ENCODE measurements at places on chromosomes 4 and X.

DNA sequence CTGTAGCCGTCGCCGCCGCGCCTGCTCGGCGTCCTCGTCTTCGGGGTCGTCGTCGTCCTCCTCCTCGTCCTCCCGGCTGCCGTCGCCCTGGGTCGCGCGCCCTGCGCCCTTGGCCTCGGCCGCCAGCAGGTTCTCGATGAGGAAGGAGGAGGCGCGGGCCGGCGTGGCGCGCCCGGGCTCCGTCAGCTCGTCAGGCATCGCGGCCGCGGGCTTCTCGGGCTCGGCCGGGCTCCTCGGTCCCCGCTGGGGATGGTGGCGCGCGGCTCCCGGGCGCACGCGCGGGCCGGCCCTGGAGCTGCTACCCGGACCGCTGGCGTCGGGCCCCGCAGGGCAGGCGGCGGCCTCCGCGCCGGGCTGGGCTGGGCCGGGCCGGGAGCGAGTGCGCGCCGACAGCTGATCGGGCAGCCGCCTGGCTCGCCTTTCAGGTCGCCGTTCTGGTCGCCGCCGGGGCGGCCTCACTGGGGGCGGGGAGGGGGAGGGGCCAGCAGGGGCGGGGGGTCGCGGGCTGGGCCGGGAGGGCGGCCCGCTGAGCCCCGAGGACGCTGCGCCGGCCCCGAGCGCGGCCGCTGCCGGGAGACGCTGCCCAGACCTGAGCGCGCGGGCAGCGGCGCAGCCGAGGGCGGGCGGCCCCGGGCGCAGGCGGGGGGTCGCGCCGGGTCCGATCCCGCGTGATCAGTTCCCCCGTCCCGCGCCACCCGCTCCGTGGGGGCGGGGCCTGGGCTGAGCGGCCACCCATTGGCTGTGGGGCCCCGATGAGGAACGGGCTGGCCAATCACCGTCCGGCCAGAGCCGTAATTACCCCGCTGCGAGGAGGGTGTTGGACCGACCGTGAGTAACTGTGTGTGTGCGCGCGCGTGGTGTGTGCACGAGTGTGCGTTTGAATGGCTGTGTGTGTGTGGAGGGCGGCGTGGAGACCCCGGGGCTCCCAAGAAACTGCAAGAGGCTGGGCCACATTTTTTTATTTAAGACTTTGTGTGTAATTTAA, at the start of gene HMX1:
Gene HMX1, minus strand, starts transcription at position 423 of the 985 bp plus-strand sequence. Its CDS starts 225 bp downstream, at position 198.
- no peak for DNase-seq

DNA sequence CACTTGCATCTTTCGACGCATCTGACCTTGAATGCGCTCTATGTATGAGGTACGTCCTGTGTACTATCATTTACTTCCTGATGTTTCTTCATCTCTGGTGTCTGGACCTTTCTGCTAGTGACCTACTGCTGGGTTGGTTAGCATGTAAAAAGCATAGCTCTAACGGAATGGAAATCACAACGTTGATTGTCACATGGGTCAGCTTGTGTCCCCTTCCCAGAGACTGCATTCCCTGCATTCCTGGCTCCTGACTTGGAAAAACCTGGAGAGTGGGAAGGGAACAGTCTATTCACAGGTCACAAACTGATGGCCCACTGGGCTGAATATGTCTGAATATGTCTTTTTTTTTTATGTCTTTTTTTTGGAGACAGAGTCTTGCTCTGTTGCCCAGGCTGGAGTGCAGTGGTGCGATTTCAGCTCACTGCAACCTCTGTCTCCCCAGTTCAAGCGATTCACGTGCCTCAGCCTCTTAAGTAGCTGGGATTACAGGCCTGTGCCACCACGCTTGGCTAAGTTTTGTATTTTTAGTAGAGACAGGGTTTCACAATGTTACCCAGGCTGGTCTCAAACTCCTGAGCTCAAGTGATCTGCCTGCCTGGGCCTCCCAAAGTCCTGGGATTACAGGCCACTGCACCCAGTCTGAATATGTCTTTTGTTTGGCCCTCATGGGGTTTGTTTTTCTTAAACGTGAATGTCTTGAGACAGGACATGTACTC, 16.3 kb downstream of the LONRF3 start:
- no peak for DNase-seq

GRCh38 chr4:158459085-158459820, 62.4 kb upstream of the RXFP1 start:
- no peak for DNase-seq

DNA sequence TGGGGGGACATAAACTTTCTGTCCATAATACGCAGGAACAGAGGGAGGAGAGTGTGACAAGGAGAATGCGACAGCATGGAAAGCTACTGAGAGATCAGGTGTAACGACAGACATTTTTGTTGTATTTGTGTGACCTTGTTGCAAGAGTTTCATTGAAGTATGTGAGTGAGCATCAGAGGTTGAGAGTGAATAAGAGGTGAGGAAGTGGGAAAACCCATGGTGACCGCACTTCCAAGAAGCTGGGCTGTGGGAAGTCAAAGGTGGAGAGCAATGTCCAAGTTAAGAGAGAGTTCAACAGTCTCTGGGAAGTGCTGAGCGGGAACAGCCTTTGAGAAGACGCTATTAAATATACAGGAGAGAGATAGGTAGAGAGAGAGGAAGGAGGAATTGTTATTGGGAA, 76.4 kb upstream of the PGRMC2 start:
- no peak for DNase-seq

DNA sequence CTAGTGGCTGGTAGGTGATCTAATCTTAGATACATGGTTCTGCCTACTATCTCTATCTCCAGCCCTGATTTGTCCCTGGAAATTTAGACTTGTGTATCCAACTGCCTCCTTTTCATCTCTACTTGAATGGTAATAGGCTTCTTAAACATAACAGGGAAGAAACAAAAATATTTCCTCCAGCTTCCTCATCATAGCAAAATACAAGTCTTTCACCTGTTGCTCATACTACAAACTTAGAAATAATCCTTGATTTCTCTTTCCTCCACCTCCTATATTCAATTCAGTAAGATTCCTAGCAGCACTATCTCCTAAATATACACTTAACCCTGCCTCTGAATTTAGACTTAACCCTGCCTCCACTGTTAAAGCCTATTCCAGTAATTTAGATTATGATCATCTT, 373.3 kb upstream of the ACTRT1 start:
- no peak for DNase-seq

- DNase-seq, result no peak
These were observed 87.1 kb upstream of the PRPS1 start for GRCh38 chrX:107541244-107541643.

- no peak for DNase-seq
These were observed 3.8 kb downstream of the SCML1 start for GRCh38 chrX:17741123-17741511.

DNA sequence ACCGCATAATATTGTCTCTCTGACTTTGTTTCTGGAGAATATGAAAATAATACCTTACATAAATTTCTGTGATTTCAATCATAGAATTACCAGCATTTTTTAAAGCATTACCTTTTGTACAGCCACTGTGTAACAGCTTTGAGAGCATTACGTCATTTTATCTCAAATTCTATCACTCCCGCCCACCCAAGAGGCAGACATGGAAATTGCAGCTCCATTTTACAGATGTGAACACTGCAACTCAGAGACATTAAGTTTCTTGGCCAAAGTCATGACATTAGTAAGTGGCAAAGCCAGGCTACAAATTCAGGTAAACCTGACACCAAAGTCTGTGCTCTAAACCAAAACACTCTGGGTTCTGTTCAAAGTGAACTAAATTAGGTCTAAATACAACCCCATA, 33.6 kb upstream of the KDR start:
- DNase-seq, result no peak

DNA sequence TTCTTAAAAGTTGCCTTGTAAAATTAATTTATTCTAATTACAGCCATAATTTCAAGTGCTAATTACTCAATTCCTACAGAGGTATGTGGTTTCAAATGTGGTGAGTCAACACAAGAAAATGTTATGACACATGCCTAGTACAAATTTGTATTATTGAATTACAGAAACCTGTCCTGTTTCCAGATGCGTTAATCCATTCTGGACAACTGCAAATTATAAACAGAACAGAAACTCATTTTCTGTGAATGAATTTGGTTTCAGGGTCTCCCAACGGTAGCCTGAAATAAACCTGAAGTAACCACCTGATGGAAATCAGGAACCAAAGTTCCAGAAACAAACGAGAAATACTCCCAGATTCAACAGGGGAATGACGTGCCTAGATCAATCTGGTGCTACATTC, 328.6 kb upstream of the F9 start:
- no peak for DNase-seq

DNA sequence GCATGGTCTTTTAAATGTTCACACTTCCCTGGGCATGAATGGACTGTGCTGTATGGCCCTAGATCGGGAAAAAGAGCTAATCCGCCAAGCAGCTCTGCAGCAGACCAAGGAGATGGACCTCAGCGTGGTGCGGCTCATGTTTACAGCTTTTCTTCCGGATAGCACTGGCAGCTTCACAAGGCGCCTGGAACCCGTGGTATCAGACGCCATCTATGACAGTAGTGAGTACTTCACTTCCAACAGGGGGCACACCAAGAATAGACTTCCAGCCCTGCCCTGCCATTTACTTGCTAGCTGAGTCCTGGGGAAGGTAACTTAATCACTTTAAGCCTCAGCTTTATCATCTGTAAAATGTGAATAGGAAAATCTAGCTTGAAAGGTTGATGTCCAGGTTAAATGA, 77.7 kb downstream of the NFKB1 start:
- DNase-seq, result no peak

DNA sequence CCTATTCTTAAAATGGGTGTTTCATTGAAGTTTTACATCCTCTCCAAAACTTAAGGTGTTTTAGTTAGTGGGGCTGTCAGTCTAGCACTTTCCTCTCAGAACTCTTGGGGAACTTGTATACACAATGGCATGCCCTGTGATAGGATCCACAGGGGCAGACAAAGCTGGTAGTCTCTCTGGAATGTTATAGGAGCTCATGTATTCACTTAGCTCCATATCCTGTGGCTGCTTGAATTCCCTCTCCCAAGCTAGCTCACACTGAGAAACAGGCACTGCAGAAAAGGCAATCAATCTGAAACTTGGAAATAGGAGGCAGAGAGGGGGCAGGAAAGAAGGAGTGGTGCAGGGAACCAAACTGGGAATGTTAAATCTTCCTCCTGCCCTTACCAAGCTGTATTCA, 26.3 kb upstream of the ARMCX2 start:
- no peak for DNase-seq

- no peak for DNase-seq
These were observed 4.3 kb downstream of the BCLAF3 start for GRCh38 chrX:19986531-19986930.

- no peak for DNase-seq
These were observed 6.2 kb upstream of the IQSEC2 start for GRCh38 chrX:53287493-53288138.

GRCh38 chrX:12657881-12658280, 133.3 kb upstream of the PRPS2 start:
- no peak for DNase-seq

DNA sequence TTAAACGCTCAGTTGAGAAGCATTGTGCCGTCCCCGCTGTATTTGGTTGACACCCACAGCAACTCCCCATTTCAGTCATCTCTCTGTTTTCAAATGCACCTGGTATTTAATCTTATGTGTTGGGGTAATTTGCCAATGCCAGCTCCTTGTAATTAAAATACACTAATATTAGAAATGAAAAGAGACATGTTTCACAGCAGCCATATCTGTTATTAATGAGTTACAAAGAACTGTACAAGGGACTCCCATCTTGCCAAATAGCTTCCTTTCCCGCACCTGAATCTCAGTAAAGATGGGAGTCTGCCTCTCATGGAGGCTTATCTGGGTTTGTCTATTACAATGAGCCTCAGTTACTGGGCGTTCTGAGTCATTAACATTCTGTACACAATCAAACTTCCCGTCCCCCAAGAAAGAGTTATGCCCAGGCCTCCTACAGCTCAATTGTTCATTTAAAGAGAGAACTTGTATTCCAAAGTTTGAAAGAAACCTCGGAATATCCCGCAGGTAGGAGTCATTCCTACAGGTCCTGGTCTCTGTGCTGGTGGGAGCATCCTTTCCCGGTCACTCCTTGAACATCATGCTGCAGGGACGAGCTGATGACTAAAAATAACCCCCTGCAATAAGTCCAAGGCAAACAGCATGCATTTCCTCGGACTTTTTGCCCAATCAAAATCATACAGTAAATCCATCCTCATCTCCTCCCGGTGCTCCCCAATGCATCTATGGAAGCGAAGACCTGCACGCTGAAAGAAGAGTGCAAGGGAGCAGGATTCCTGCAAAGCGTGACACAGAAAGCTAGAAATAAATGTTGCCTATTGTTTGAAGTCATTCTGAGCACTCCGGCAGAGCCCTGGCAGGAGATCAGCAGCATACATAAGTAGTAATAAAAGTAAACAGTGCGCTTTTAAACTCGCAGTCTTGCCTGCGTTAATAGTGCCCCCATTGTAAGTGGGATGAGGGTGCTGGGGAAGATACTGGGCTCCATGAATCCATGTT, 926 bp downstream of the NDP start:
- DNase-seq, result no peak

DNA sequence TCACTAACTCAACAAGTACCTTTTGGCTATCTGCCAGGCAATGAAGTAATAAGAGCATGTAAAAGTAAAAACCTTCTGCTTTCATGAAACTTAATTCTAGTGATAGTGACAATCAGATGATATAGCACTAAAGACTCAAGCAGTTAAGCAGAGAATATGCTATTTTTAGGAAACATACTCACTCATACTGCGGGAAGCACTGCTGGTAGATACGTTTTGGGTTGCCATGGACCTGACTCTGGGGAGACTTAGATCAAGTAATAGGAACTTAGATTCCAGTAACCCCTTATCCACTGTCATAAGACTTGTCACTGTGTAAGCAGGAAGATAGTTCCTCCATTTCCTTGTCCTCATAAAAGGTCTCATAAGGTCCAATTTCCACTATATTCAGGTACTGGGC, 386.3 kb downstream of the DMD start:
- no peak for DNase-seq

- DNase-seq, result no peak
These were observed 4.2 kb downstream of the HGFAC start for GRCh38 chr4:3445829-3446545.

- DNase-seq, result no peak
These were observed 63.7 kb upstream of the FMR1 start for GRCh38 chrX:147847999-147848398.

- no peak for DNase-seq
These were observed 99.1 kb downstream of the MAB21L2 start for GRCh38 chr4:150681063-150681462.

DNA sequence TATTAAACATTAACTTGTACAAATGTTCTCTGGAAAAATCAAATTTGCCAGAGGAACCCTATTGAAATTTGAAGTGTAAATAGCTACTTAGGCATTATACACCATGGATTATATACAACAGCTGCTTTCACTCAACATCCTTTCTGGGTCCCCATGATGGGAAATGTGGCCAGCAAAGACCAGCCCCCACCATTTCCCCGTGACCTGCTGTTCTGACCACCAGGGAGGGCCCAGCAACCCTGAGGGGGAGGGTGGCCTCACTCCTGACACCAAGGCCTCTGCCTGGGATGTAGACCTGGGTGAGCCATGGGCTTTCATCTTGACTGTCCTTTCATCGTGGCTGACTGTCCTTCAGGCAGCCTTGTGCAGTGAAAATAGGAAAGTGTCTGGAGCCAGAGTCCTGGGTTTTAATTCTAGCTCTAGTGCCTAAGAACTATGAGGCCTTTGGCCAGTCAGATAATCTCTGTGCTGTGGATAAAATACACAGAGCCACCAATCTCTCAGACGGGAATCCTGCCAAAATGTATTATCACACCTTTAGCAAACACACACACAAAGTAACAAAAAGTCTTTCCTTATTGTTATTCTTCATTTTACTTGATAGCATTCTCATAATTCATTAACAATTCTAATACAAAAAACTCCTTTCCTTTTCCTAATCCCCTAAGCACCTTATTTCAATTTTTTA, 45.1 kb downstream of the NR3C2 start:
- no peak for DNase-seq
